C1 segment of cervical spinal cord (tissue), 14 donors: ENCODE measurements at places on chromosomes 11 and 22.

DNA sequence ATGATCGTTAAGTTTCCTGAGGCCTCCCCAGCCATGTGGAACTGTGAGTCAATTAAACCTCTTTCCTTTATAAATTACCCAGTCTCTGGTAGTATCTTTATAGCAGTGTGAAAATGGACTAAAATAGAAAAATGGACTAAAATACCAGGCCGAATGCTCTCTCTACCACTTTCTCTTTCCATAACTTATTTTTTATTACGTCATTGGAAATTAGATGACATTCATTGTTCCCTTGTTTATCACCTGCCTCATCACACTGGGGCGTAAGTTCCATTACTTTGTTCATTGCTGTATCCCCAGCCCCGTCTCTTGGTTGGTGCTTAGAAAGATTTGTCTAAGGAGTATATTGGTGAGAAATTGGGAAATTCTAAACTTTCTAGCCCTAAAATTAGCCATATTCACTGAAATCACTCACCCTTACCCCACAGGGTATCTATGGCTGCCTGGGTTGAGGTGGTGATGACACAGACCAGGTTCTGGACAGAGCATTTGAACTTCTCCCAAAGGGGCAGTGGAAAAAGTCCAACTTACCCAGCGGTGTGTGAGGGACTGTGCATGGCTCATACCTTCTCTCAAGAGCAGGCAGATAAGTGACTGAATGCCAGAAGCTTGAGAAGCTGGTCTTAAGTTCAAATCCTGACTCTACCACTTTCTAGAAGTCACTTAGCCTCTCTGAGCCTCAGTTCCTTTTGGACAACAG, 50.9 kb upstream of the TP53I11 start:
- no peak for DNase-seq

GRCh38 chr11:45042560-45042959, 91.9 kb upstream of the TP53I11 start:
- DNase-seq = no peak

- DNase-seq = no peak
Measured at GRCh38 chr11:86303257-86303656, 1.2 kb downstream of the HIKESHI start.

- DNase-seq = no peak
Measured at GRCh38 chr11:99893811-99894210, 793.3 kb upstream of the ARHGAP42 start.

- peak; percentile 83 for DNase-seq
Measured at GRCh38 chr11:131694526-131695424, 324.4 kb downstream of the NTM start.

DNA sequence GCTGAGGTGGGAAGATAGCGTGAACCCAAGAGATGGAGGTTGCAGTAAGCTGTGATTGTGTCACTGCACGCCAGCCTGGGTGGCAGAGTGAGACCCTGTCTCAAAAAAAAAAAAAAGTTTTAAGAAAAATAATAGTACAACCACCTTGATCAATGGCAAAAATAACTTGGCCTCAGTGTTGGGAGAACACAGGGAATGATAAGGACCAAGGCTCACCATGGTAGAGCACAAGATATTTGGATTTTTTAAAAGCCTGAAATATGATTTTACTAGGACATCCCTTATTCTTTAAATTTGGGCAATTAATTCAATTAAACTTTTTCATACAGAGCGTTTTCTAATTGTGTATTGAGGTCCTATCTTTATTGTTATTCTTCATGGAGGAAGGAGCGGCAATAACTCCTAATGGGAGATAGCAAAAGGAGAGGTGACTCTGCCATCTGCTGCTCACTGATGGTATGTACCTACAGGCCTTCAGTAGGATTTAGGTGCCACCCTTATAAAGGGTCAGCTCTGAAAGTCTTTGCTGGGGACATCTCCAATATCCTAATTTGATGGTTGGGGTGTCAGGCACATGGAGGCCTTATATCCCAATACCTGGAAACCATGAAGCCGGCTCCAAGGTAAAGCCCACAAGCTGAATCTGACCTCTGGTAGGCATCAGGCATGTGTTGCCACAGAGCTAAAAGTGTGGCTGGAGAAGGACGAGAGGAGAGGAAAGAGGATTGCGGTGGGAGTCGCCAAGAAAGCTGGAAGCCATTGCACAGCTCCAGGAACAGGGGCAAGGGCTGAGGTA, 21.9 kb upstream of the POLD3 start:
- DNase-seq = no peak

DNA sequence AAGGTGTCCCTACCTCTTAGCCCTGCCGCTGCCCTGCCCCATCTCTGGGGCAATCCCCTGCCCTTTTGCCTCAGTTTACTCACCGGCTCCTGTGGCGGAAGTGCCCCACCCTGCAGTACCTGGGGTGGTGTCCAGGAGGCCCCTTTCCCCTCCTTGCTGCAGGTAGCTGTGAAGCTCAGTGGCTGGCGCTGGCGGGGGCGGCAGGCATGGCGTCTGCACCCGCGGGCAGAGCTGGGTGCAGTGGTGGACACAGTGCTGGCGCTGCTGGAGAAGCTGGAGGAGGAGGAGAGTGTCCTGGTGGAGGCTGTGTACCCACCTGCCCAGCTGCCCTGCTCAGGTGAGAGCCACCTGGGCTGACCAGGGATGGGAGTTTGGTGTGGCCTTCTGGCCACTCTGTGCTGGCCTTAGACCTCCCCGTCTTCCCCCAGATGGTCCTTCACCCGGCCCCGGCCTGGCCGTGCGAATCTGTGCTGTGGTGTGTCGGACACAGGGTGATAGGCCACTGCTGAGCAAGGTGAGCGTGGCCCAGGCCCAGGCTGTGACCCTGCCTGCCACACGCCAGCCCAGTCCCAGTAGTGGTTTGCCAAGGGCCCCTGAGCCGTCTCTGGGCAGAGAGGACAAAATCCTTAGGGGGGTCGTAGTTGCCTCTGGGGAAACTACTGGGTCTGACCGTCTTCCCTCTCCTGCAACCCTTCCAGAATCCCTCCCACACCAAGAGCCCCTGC, 4.0 kb downstream of the CARNS1 start:
- no peak for DNase-seq

DNA sequence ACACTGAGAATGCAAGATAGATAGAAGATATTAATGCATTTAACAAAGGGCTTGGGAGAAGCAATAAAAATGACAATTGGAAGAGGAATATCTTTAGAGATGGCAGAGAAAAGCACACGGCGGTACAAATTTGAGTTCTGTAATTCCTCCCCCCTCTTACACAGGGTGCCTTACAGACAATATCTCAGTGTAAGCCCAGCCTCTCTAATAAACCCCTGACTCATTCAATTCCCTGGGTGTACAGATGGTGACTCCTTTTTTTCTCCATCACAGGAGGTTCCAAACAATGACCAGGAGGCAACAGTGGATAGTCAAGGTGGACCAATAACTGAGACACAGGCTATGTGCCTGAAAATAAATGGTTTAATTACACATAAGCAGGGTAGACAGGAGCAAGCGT, 598.6 kb downstream of the OPCML start:
- DNase-seq = no peak

- no peak for DNase-seq
Measured at GRCh38 chr22:48579928-48580309, 1247.8 kb downstream of the BRD1 start.

DNA sequence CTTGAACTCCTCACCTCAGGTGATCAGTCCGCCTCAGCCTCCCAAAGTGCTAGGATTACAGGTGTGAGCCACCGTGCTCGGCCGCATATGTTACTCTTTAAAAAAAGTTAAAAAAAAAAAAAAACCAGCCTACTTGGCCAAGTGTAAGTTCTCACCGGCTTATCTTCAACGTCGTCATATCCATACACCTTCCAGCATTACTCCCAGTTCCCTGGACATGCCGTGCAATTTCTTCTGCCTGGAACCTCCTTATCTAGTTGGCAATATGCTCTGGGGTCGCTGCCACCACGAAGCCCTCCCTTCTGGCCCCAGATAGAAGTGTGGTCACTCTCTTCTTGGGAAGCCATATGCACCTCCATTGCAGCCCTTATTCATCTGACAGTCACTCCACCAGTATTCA, 36.3 kb upstream of the CBX7 start:
- DNase-seq = no peak

DNA sequence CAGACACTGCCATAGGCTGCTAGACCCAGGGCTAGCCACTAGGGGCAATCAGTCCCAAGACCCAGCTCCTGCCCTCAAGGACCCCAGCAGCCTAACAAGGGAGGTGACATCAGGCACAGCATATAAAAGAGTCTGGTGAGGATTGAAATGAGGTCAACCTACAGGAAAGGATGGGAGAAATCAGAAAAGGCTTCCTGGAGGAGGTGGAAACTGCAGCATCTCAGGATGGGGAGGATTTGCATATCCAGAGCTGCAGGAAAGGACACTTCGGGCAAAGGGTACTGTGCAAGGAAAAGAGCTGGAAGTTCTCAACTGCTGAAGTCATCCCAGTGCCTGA, 2.9 kb upstream of the ARFGAP2 start:
- peak; percentile 32 for DNase-seq

GRCh38 chr11:12625438-12626071, 48.7 kb upstream of the TEAD1 start:
- DNase-seq = no peak

GRCh38 chr11:48041877-48042695, 61.7 kb downstream of the PTPRJ start:
- DNase-seq = no peak

DNA sequence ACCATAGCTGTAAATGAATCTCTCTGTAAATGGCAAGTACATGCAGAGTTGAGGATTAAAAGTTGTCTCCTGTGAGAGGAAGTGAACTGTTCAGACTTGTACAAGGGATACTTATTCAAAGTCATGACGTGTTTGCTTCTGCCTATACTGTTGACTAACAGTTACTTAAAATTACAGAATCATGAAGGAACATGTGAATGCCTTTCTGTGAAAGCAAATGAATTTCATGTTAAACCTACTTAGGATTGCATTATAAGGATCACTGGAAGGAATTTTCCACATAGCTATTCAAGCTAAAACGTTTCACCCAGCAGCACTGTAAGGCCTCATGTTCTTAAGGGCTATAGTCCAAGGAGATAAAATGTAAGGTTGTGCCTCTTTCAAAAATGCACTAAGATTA, 93.4 kb upstream of the BIRC3 start:
- DNase-seq = no peak

GRCh38 chr11:59671471-59671870, 2.6 kb upstream of the PATL1 start:
- DNase-seq = no peak

GRCh38 chr11:132402071-132402684, 1031.8 kb downstream of the NTM start:
- no peak for DNase-seq

GRCh38 chr11:79054636-79055035, 386.2 kb downstream of the TENM4 start:
- DNase-seq = no peak

DNA sequence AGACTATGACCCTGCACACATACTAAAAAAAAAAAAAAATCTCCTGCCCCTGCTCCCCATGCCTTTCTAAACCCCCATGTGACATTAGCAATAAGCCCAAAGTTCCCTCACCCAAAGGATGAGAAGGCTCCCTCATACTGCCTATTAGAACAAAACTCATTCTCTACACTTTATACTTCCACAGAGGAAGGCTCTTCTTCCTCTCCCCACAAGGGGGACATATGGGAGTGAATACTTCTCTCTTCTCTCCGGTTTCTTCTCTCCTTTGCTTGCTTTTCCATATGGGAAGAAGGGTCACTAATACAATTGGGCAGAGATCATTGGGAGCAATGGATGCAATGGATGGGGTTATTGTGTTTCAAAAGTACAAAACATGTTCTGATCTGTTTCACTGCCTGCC, 3.3 kb downstream of the OR52L1 start:
- no peak for DNase-seq

GRCh38 chr22:35071784-35072183, 5.8 kb downstream of the ISX start:
- DNase-seq = no peak

DNA sequence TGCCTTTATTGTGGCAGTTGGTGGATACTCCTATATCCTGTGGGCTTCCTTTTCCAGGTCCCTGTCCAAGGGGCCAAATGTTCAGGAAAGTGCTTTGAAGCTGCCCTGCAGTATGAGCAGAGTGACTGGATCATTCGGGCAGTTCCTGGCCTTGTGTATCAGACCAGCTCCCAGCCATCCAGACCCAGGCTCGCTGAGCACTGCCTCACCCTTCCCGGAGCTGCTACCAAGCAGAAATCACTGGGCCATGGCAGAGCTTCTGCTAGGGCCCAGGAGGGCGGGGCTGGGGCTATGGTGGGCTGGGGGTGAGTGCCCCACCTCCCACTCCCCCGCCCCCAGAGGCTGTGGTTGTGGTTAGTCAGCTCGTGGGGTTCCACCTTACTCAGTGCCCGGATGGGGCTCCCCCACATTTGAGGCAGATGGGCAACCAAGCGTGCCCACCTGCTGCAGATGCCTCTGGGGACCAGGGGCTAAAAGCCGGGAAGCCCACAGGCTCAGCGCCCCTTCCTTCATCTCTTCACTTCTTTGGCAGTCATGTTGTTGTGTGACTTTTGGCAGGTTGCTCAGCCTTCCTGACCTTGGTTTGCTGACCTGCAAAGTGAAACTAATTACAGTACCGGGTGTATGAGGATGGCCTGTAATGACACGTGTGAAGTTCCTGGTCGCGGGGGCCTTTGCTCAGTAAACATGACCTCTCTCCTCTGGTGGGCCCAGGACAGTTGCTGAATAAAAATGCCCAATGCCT, 2.1 kb upstream of the LRRC32 start:
- no peak for DNase-seq

DNA sequence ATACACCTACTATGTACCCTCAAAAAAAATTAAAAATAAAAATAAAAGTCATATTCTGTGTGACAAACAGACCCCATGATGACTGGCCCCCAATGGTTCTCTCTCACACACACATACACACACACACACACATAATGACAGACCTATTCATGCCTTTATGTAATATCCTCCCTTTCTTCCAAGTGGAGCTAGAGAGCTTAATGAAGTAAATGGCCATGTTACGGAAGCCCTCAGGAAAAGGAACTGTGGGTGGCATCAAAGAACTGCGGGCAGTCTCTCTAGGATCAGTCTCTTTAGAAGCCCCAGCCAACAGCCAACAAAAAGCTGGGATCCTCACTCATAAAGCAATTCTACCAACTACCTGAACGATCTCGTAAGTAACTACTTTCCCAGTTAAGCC, 125.5 kb downstream of the SIK3 start:
- DNase-seq = no peak

- DNase-seq = no peak
Measured at GRCh38 chr22:24402460-24403192, 24.8 kb upstream of the ADORA2A start.

GRCh38 chr22:43923191-43923590, 414 bp upstream of the PNPLA3 start:
- DNase-seq = no peak

GRCh38 chr11:1966531-1966930, 19.4 kb downstream of the MRPL23 start:
- DNase-seq = no peak

- DNase-seq = no peak
Measured at GRCh38 chr22:19844377-19845053, 10.2 kb downstream of the GNB1L start.

- no peak for DNase-seq
Measured at GRCh38 chr11:23502826-23503225, 642.6 kb upstream of the CCDC179 start.

- no peak for DNase-seq
Measured at GRCh38 chr11:69915501-69916250, 96.5 kb upstream of the FGF3 start.

GRCh38 chr22:35330258-35330861, 30.7 kb downstream of the TOM1 start:
- DNase-seq = peak; percentile 35

GRCh38 chr11:85725510-85726258, 39.7 kb upstream of the CCDC89 start:
- DNase-seq = no peak
